ENCODE measurements at places on chromosomes 3 and 15. TPM values are rescaled to one million over a fixed set of nuclear protein-coding genes. Genes with fewer than 3 reads are reported as not detected.

- DNase-seq = no peak
Observed at GRCh38 chr3:487614-488013, 291.1 kb downstream of the CHL1 start.

CLRN1 gene
- total RNA-seq = not detected

DNA sequence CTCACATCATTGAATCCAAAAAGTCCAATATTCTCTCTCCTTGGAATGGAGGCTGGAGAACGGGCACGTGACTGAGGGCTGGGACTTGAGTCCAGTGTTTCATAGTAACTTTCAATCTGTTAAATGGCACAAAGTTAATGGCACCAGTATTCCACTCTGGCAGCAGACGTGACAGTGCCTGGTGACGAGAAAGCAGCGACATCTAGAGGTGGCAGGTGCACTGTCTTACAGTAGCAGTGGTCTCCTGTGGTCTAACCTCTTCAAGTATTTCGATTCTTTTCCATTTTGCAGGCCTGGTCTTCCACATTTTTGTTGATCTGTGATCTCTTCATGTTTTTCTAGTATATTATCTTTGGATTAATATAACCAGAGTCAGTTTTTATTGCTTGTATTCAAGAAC is 107.1 kb downstream of the OXSM start:
- DNase-seq = no peak

ANKDD1A gene
- 3.8 TPM for total RNA-seq

DNA sequence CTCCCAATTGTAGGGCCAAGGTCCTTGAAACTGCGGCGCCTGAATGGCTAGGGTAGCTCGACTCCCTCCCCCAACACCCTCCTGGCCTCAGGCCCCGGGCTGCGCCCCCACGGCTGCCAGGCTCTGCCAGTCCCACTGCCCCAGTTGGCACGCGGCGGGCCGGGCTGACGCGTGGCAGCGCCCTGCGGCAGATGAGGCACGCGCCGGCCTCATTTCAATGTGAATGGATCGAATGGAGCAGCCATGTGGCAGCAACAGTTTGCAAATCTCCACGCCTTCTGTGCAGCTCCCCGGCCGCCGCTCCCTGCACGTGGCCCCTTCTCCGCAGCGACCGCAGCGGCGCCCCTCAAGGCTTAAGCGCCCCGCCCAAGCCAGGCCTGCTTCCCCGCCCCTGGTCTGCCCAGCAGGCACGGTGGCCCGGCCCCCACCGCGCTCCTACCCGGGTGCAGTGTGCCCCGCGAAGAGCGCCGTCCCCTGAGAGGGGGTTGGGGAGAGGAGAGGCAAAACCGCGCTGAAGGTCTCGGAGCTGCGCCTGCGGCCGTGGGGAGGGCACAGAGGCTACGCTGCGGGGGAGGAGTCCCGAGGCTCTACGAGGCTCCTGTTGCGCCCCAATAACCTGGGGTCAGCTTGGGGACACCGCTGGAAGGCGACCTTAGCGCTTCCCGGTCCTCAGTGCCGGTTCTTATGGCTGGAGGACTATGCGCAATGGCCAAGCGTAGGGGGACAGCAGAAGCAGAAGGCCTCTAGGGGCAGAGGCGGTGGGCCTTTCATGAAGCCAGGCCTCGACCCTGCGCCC is 3.1 kb upstream of the DLL4 start:
- DNase-seq = no peak

- DNase-seq = no peak
Observed at GRCh38 chr3:42680806-42681205, 4.5 kb upstream of the KLHL40 start.

- no peak for DNase-seq
Observed at GRCh38 chr3:46843508-46843907, 19.7 kb downstream of the MYL3 start.

GRCh38 chr15:33150971-33151370 is 43.5 kb downstream of the FMN1 start:
- DNase-seq = no peak

- DNase-seq = no peak
Observed at GRCh38 chr3:171810629-171811294, 479 bp upstream of the PLD1 start.

CDHR4 gene
- total RNA-seq = 0.25 TPM

DNA sequence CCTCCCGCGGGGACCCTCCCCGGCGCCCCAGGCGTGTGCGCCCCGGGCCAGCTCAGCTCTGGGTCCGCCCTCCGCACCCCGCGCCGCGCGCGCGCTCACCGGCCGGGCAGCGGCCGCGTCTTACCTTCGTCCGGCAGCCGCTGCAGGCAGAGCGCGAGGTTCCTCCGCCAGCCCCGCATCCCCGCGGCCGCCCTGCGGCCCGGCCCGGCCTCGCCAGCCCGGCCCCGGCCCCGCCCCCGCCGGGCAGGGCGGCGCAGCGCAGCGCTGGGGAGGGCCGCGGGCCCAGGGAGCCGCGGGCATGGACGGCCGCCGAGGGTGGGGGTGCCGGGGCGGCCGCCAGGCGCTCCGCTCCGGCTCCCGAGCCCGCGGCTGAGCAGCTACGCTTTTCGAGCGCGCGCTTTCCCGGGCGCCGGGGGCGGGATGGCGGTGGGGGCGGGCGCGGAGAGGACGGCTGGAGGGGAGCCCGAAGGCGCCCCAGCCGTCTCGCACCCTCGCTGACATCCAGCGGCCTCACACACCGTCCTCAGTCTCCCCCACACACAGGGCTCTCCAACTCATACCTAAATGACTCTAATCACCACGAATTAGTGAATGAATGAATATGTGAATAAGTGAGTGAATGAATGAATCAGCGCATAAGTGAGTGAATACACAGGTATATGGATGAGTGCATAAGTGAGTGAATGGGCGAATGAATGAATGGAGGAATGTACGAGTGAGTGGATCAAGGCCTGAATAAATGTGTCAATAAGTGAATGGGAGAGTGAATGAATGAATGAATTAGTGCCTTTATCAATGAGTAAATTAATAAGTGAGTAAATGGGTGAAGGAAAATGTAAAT is 48.5 kb upstream of the CCDC174 start:
- DNase-seq = no peak

GRCh38 chr3:29324180-29324651 is 43.3 kb downstream of the RBMS3 start:
- DNase-seq = no peak

DNA sequence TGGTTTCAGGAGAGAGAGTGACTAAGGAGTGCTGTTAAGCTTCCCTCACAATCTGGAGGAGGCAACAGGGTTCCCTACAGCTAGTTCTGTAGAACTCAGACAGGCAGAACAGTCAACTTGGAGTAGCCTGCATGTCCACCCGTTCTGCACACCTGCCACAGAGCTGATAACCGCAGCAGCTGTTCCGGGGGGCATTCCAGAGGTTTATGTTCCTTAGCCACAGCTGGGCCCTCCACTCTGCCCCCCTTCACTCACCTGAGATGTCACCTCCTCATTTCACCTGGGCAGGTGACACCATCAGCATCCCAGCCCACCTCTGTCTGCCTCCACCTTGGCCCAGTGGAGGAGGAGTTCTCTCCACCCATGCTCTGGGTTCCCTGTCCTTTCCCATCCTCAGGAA is 22.6 kb downstream of the XYLB start:
- no peak for DNase-seq

DNA sequence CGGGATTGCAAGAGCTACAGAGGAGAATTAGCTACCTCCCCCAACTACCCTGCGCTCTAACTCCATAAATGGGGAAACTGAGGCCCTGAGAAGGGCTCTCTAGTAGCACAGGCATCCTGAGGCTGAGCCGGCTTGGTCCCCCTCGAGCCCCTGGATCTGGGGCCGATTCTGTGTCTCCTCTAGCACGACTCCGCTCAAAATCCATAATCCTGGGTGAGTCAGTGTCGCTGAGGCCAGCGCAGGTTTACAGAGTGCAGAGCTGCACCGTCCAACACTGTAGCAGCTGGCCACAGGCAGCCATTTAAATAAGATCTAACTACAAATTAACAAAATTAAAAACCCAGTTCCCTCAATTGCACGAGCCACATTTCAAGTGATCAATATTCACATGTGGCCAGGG is 10.8 kb downstream of the GATA2 start:
- DNase-seq = no peak

DNA sequence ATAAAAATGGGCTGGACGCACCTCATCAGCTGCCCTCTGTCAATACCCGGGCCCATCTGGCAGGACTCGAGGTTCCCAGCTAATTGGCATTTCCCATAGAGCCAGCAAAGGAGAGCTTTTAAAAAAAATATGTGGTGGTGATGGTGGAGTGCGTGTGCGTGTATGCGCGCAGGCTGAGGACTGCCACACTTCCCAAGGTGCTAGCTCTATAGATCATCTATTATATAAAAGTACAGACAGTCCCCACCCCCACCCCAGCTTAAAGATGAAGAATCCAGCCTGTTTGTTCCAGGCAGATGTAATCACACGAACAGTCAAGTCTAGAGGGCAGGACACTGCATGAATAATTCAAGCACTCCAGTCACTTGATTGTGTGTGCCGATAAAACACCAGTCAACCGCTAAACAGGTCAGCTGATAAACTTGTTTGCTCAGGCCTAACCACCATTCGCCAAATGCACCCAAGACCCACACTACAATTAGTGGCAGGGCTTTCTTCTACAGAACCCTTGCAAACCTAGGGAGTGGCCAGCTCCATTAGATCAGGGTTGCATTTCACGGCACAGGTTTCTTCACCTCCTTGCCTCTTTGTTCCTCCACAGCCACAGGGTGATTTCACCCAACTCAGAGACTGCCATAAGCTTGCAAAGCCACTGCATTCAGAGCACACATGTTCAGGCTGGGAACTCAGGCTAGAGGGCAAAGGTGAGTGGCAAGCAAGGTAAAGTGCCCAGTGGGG is 5.8 kb downstream of the TLE3 start:
- no peak for DNase-seq
